T-helper 2 cell treated with Interferon-gamma antibody and Interleukin-4, amounts not matched to agents 5 μg/mL and 100 μg/mL, for 36 hours (primary cell): ENCODE measurements at places on chromosomes 1 and 21.

GRCh38 chr1:26894263-26894662, 4.2 kb upstream of the GPN2 start:
- no peak for DNase-seq

DNA sequence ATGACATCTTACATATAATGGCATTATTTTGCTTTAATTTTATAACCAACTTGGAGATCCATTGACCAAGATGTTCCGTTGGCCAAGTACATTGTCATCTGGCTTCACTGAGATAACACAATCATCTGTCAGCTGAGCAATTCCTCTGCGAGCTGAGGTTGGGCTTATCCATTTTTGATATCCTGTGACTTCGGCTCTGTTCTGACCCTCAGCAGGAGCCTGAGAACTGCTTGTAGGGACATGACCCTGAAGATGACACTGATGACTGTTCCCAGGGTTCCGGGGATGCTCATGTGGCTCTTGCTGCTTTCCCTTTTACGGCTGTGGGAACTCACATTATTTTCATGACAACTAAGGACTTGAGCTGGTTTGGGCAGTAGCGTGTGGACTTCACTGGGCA, 51.2 kb downstream of the TLR5 start:
- DNase-seq: no peak

- DNase-seq: no peak
Measured at GRCh38 chr1:95583661-95584210, 349.7 kb downstream of the RWDD3 start.

GRCh38 chr1:41656068-41656467, 171.6 kb upstream of the EDN2 start:
- DNase-seq: no peak

DNA sequence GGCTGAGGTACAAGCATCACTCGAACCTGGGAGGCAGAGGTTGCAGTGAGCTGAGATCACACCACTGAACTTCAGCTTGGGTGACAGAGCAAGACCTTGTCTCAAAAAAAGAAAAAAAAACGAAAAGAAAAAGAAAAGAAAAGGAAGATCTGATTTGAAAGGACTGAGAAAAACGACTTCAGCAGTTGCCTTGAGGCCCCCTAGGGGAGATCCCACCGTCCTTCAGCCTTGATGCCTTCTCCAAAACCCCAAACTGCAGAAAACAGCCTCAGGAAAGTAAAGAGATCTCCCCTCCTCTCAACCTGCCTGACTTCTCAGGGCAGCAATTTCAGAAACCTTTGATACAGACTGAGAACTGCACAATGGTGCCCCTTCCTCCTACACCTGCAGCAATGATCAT, 50.9 kb upstream of the BCAR3 start:
- no peak for DNase-seq

DNA sequence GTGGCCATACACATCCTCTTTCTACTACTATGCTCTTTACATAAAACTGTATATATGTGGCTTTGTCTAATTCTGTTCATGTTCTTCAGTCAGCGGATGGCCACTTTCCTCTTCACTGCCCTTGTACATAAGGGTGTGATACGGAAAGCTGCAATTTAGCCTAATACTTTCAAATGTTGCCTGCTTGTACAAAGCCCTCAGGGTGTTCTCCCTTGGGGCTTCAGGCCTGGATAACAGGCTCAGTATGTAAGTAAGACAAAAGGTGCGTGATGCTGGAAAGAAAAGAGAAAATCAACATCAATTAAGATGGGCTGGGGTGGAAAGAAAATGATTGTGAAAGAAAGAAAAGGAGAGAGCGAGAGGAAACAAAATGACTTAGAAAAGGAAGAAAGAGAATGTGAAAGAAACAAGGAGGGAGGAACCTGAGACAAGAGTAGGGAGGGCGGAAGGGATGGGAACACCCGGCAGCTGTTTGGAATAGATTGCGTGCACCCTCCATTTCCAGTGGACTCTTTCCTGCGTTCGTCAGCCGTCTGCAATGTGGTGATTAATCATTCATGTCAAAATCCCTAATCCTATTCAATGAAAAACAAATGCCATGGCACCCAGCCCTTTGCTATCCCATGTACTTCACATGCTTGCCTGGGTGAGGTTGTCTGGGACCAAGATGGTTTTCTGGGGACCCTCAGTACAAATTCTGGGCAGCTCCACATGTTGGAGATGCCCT, 553.6 kb downstream of the NUF2 start:
- DNase-seq: no peak

- no peak for DNase-seq
Measured at GRCh38 chr1:93014168-93014567, 52.9 kb upstream of the DIPK1A start.

DNA sequence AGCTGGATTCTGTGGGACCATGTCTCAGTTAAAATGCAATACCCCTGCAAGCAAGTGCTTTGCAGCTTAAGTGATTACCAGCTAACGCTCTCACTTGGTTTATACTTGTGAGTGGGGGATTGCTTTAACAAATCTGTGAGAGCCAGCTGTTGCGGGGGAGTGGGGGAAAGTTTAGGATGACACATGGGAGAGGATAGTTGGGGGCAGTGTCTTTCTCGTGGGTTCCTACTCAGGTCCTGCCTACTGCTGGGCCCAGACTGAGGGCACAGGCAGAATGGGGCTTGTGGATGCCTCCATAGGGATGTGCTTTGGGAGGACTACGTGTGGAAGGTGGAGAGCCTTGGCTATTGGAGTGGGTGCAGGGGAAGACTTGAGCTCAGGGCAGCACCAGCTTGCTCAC, 60.1 kb downstream of the ELK4 start:
- no peak for DNase-seq

DNA sequence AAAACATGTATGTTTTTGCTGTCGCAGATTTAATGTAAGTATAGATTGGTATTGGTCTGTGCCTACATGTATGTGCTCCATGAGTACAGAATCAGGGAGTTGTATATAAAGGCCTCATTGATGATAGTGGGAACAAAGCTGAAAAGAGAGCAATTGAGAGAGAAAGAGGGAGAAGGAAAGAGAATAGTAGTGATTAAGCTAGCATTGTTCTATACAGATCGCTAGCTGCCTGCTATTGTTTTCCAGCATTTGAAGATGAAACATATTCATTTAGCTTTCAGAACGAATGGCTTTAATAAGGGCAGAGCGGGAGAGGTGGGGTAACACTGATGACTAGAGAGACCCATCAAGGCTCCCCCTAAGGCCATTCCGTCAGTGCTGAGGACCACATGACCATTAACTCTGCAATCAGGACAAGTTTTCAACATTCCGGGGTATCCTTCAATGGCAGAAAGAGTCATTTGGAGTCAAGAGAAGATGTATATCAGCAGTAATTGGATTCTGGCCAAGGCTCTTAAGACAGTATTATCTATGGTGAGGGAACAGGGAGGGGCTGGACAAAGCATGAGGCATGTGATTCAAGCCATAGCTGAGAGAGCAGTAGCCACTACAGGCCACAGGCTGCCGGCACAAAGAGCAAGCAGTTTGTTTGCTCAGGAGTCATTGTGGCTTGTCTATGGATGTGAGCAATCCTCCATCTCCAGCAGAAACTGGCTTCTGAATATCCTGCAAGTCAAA, 176.5 kb downstream of the PBX1 start:
- DNase-seq: no peak

- no peak for DNase-seq
Measured at GRCh38 chr1:185350027-185350442, 33.0 kb upstream of the IVNS1ABP start.

DNA sequence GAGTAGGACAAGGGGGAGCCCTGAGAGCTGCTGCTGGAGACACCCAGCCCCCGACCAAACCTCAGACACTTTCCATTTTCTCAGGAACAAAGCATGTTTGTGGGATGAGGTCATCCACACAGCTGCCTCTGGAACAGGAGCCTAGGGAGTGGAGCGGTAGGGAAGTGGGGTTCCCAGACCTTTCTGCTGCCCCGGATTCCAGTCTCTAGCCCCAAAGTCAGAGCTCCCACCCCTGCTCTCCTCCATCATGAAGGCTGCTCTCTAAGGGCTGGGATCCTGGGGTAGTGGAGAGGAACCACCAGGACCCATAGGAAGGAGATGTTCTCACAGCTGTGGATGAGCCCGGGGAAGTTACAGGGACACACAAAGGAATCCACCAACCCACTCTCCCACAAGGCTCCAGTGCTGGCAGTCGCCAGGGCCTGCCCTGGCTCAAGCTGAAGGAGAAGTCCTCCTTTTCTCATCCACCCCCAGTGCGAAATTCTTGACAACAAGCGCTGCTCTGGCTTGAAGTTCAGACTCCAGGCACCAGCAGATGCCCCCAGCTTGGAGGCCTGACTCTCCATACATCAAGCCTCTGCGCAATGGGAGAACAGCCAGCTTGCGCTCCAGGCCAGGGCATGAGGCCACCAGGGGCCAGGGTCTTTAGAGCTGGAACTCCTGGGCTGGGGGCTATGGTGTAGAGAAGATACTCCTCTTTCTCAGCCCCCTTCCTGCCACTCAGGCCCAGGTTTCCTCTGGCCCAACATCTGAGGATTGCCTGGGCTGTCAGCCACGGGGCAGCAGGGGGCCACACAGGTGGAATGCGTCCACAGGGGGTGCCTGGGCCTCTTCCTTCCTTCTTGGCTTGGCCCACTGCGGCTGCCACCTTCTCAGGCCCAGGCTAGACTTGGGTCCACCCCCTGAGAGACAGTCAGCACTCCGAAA, 4.5 kb downstream of the FHL3 start:
- DNase-seq: no peak
